NCI-H2107 (cell line): ENCODE measurements at places on chromosomes 11 and 22.

DNA sequence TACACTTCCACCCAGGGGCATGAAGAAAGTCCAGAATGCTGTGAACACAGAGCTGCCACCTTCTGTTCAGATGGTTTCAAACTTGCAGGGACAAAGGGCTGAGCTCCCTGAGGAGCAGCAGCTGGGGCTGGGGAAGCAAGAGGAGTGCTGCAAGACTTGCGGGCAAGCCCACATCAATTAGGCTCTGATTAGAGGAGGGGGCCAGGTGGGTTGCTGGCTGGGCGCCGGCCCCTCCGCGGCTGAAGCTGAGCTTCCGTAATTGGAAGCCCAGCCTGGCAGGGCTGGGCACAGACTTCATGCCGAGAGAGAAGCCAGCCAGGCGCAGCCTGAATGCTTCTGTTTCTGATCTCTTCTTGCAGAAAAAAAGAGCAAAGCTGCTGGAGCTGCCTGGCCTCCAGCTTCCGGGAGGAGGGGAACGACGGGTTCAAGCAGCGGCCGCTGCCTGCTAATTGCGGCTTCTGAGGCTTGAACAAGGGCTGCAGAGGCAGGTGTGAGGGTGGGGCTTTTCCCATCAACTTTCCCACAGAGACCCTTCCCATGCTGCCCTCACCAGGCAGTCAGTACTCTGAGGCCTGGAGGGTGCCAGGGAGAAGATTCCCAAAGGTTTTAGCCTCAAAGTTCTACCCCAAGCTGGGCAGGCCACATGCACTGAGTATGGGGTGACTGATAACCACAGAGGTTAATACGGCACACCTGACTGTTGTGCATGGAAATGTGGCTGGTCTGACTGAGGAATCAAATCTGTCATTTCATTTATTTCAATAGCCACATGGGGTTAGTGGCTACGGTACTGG is 91.1 kb upstream of the LMO1 start:
- DNase-seq = peak; percentile 74

DNA sequence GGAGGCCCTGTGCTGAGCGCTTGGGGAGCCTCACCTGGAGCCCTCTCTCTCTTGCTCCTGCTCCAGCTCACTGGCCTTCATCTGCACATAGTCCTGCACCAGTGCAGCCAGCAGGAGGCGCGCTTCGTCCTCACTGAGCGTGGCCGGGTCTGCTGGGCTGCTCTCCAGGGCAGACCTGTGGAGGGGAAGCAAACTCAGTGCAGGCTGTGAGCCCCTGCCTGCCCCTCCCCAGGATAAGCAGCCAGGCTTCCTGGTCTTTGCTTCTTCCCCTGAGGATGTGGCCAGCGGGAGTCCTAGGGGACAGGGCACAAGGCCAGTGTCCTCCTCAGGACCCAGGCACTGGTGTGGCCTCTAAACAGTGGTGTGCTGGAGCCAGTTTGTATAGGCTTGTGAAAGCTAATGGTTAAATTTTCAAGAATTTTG is 2.2 kb downstream of the CALCA start:
- no peak for DNase-seq

DNA sequence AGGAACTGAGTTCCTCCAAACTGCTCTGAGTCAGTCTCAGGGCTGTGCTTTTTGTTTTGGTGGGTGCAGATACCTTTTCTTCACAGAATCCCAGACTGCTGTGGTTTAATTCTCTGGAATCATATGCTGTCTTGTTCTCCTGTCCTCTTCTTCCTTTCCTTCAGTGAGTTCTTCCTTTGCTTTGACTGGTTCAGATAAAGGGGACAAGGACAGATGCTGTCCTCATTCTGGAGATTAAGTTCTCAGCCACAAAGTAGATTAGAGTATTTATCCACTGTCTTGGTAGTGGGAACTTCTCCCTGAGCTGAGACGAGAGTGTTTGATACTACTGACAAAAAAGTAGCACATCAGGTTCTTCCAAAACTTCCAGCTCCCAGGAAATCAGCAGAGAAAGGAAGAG is 13.3 kb downstream of the ZDHHC5 start:
- DNase-seq = no peak

DNA sequence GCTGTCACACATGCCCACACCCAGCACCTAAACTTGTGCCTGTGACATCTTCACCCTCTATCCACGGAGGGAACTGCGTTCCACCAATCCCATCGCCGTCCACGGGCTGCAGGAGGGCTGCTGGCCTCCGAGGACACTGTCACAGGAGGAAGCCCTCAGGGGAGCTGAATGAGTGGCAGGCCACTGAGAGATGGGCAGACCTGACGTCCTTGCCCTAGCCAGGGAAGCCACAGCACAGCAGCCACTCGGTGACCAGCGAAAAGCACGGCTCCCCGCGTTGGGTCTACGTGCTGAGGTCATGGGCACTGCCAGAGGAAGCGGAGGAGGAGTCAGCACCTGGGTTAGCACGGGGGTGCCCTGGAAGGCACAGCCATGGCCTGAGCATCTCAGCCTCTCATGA is 50.5 kb downstream of the IGSF9B start:
- no peak for DNase-seq

DNA sequence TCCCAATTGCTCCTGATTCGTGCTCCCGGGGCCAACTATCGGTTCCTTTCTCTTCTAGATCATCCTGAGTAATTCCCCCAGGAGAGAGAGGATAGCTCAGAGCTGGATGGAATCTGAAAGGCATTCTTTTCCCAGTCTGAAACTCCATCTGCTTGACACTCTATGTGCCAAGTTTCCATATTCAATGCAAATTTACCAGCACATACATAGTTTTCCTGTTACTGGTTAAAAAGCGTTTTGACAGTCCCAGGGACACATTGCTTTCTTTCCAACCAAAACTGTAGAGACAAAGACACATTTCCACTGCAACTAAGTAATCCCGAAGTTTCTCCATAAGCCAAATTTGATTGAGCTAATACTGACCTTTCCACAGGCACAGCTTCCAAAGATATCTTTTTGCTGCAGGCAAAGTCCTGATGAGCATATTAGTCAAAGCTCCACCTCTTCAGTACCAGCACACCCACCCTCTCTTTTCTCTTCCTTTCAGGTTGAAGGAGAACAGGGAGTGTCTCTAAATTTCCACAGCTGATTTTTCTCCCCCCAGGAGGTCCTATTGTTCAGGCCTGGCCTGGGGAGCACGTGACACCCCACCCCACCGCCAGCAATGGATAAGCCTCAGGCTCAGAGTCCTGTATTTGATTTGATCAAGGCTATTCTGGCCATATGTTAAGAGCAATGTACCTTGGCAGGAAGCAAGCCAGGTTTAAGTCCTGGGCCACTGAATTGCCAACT is 9.7 kb upstream of the ANKK1 start:
- no peak for DNase-seq

GRCh38 chr11:129167315-129167714 is 24.8 kb downstream of the ARHGAP32 start:
- DNase-seq = no peak
